ENCODE measurements at places on chromosomes 1 and 21.
A peak's percentile ranks its signal among the peaks of the same experiment; 100 is the strongest.

- no peak for DNase-seq
Observed at GRCh38 chr1:47262787-47263413, 30.9 kb upstream of the TAL1 start.

GRCh38 chr1:40936931-40937339 is 42.6 kb upstream of the CTPS1 start:
- DNase-seq, result no peak

- DNase-seq, result no peak
Observed at GRCh38 chr1:207335695-207336363, 14.4 kb downstream of the CD55 start.

- DNase-seq, result peak; percentile 60
Observed at GRCh38 chr1:30184393-30185141, 538.8 kb downstream of the MATN1 start.

- no peak for DNase-seq
Observed at GRCh38 chr1:43951021-43951985, 4.6 kb downstream of the IPO13 start.

- DNase-seq, result no peak
Observed at GRCh38 chr21:26715116-26715515, 130.1 kb downstream of the ADAMTS1 start.

DNA sequence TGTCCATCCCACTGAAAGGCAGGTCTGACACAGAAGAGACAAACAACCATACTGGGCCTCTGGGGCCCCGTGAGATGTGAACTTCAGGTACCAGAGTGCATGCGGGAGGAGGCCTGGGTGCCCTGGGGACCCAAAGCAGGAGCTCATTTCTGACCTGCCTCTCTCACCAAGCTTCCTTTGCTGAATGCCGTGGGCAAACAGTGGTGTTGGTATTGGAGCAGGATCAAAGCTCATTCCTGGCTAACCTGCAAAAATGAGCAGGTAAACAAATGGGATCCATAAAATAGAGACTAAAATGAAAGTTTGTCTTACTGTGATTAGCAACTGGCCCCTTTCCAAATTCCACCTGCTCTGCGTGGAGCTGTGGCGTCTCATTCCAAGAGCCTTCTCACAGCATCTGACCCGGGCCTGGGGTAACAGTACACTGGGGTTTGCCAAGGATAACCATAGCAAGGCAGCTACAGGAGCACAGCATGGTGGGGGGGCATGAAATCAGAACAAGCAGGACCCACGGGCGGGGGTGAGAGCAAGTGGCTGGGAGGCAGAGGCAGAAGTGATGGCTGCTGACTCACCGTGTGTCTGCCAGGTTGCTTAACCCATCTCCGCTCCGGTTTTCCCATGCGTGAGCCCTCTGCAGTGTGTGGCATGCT is 103.6 kb downstream of the KIF26B start:
- DNase-seq, result no peak

- DNase-seq, result no peak
Observed at GRCh38 chr1:212749821-212750535, 41.6 kb downstream of the NSL1 start.

- DNase-seq, result no peak
Observed at GRCh38 chr1:55352080-55352810, 137.1 kb upstream of the USP24 start.

DNA sequence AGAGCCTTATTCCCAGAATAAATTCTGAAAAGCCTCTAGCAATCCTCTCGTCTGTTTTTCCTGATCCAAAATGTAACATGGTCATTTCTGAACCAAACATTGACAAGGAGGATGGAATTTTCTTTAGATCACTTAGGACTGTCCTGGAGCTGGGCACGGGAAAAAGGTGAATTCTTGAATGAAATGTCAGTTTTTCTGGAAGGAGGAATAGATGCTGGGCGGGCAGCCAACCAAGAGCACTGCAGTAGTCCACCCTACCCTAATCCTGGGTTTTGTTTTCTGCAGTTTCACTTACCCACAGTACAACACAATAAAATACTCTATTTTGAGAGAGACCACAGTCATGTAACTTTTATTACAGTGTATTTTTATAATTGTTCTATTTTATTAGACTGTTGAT is 20.9 kb downstream of the RIT1 start:
- DNase-seq, result no peak

GRCh38 chr1:14298806-14299205 is 299.7 kb upstream of the KAZN start:
- DNase-seq, result no peak

- no peak for DNase-seq
Observed at GRCh38 chr1:237183963-237184540, 142.1 kb downstream of the RYR2 start.

DNA sequence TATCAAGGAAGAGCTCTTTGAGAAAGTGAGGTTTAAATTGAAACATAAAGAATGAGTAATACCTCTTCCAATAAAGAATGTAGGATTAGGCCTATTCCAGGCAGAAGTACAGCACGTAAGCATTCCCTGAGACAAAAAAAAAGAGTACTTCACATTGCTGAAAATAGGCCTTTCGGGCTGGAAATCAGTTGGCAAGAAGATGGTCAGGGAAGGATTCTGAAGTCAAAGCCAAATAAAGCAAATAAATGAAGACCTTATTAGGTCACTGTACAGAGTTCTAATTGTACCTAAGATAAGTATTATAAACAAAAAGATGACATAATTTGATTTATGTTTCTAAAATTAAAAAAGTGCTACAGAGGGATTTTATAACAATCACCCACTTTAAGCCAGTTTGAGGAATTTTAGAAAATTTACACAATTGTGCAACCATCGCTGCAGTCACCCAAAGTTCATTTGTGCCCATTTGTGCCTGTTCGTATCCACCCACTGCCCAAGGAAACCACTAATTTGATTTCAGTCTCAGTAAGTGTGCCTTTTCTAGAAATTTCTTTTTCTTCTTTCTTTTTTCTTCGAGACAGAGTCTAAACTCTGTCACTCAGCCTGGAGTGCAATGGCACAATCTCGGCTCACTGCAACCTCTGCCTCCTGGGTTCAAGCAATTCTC is 58.6 kb downstream of the FMO4 start:
- DNase-seq, result no peak

- peak; percentile 81 for DNase-seq
Observed at GRCh38 chr21:44427241-44428120, 27.8 kb upstream of the LRRC3 start.

DNA sequence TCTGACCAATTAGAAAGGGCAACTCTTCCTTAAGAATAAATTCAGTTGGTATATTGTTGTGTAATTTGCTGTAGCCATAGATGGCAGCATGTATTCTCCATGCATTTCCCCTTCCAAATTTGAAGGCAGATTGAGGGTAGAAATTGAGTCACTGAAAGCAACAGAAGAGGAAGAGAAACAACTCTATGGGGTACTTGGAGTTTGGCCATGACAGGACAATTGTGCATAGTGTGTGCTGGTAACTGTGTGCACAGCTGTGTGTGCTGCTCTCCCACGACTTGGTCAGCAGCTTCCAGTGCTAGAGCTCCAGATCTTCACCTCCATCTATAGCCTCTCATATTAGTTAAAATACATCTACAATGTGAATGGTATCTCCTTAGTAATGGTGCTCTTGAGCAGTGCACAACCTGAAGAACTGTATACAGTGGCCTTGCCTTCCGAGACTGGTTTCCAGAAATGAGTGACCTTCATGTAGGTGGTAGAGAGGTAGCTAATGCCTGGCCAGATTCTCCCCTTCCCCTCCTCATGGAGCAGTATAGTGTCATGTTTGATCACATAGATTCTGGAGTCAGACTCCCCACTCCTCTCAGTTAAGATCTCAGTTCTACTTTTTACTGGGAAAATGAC is 882 bp upstream of the FCAMR start:
- DNase-seq, result no peak

DNA sequence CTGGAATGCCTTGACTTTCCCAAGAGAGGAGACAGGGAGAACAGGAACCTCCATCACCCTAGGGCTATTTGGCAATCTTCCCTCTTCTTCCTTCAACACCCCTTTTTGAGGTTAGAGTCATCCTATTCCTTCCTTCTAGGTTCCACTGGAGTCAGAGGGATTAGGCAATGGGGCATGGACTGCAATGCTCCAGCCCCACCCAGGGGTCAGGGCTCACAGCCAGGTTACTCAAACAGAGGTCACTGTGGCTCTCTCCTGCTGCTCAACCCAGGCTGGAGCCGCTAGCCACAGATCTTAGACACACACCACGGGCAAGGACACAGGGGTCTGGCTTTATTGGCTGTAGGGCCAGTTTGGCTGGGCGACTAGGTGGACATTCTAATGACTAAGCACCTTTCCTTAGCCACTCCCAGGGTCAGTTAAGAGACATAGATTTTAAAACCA is 145.5 kb upstream of the NRIP1 start:
- DNase-seq, result no peak

DNA sequence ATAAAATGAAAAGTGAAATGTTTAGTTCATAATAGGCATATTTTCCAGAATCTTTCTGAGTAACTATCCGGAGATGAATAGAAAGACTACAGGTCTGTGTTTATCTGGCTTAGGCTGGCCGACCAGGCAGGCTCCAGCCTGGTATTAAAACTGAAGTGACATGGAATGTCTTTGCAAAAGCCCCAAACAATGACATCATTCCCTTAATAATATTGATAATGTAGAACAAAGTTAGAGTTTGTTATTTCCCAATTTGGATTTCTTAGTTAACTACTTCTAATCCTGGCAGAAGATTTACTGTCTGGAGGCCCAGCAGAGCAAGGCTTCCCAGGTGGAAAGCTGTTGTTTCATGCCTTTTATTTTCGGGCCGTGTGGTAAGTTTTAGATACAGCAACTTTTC is 207.7 kb downstream of the GREM2 start:
- no peak for DNase-seq

DNA sequence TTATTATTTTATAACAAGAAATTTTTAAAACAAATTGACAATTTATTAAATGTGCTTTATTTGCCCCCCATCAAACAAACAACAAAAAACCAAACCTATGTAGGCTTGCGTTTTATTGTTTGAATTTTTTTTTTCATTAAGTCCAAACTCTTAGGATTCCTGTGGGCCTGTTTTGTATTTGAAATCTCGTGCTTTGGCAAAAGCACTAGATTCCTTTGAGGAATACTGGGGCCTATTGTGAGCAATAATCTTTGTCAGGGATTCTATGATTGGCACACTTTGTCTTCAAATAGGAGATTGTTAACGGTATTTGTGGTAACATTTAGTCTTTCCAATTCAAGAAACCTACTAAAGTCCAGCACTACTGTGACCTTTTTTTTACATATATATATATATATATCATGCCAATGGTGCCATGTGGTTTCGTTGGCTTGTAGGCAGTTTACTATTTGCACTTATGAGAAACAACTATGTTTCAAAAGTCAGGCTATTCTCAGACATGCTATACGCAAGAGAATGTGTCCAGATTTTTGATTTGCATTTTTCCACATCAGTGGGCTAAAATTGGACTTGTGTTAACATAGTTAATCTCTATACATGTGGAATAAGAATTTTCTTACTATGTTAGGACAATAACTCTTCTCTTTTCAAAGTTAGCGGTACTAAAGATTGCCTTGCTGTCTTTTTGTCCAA is 70.4 kb upstream of the GREM2 start:
- no peak for DNase-seq

- DNase-seq, result no peak
Observed at GRCh38 chr1:161930064-161930463, 93.6 kb downstream of the OLFML2B start.

- DNase-seq, result no peak
Observed at GRCh38 chr1:154739654-154740053, 130.4 kb downstream of the KCNN3 start.

DNA sequence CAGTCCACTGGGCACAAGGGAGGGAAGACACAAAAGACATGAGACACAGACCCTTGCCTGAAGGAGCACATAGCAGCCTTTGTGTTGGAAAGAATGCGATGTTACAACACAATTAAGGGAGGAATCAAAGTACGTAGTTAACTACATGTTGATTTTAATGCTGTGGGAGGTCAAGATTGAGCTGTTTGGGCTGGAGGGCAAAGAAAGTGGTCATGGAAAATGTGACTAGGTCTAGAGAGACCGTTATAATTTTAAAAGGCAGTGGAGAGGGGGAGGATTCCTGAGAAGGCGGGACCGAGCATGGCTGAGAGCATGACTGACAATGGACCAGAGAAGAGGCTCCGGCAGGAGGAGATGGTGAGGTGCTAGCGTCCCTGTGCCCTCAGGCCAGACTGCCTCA is 111.8 kb upstream of the ATP1A1 start:
- DNase-seq, result no peak

DNA sequence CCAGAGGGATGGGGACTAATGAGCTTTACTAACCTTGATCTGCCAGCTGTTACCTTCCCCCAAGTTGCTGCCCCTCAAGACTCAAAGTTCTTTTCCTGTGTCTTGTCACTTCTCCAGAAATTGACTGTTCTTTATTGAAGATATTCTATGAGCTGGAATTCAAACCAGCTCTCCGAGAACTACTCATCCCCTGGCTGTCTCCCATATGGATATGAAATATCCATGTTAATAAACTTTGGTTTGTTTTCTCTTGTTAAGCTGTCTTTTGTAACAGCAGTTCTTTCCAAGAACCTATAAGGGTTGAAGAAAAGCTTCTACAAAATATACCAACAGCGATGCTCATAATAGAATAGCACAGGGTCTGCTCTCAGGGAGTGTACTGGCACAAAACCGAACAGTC is 77.0 kb downstream of the CAMK2N1 start:
- DNase-seq, result no peak

DNA sequence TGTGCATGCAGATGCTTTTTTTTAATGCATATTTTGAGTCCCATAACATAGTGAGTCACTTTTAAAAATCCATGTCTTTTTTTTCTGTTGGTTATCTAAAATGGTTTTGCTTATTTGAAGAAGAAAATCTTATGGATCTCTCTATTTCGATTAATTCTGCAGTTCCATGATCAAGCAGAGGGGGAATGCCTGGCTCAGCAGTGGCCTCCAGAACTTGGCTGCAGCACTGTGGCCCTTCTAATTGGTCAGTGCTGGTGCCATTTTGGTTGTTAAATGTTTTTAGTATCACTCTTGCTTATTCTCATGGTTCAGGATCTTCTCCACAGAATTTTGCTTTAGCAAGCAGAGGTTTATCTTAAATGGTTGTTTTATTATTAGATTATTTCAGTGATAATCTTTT is 11.2 kb downstream of the EPHX4 start:
- DNase-seq, result no peak

DNA sequence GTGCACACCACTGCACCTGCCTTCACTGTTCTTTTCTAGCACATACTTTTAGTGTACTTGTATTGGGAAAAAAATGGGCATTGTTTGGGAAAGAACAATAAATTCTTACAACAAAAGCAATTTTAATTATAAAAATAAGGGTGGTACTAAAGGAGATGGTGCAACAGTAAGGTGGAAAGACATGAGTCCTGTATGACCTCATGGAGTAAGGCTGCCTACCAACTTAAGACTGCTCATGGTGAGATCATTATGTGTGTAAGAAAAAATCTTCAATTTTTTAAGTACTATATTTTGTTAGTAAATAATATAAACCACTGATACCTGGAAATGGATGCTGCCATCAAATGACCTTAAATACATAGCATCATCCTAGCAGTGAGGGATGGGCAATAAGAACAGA is 29.6 kb upstream of the PHGDH start:
- DNase-seq, result no peak

GRCh38 chr1:24391882-24392603 is 21.5 kb downstream of the STPG1 start:
- DNase-seq, result peak; percentile 87

- DNase-seq, result peak; percentile 13
Observed at GRCh38 chr1:29644812-29645211, 408.5 kb downstream of the PTPRU start.
